ENCODE measurements at places on chromosomes 13 and 19.
A peak's percentile ranks its signal among the peaks of the same experiment; 100 is the strongest.

DNA sequence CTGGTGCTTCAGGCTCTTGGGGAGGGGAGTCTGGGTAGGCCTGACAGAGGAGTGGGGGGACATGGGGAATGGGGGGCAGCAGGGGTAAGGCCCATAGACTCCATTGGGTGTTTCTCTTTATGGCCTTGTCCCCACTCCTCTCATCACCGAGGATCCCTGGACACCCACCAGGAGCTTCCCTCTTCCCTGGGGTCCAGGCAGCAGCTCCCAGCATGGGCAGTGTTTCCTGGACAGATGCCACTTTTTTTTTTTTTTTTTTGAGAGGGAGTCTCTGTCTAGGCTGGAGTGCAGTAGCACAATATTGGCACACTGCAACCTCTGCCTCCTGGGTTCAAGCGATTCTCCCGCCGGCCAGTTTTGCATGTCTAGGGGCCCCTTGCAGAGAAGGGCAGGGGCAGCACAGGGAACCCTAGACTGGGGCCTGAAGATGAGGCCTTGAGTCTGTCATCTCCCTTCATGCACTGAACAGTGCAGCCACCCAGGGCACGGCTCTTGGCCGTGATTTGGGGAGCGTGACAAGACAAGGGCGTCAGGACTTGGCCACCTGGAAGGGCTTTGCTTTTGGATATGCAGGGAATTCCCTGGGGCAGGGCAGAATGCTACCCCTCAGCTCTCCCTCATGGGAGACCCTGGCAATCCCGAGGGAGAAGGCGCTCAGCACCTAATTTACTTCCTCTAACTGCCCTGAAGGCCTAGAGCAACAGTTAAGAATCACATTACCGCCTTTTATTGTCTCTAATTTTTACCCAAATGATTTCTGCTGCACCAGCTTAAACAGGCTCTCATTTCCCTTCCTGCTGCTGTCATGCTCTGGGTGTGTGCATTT is 213.9 kb upstream of the ZNF536 start:
- no peak for DNase-seq

DNA sequence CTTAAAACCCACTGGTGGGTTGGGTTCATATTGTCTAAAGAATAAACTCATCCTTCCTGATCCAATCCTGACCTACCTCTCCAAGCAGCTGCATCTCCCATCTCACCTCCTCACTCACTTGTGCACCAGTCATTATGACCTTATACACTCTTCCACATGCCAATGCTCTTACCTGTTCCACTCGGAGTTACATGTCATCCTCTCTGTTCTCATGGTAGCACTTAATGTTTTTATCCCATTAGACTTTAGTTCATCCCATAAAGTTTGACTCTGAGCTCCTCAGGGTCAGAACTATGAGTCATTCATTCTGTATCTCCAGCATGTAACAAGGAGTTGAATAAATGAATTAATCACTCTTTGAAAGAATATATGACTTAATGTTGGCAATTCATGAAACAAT is 330.2 kb downstream of the KLF12 start:
- DNase-seq = no peak

GRCh38 chr19:42028304-42029216 is 34.5 kb upstream of the ATP1A3 start:
- DNase-seq = no peak

GRCh38 chr19:36398571-36398970 is 19.6 kb upstream of the ZFP14 start:
- no peak for DNase-seq

- DNase-seq = no peak
These were observed at the start of gene SLC27A5 for GRCh38 chr19:58511353-58512208. Gene SLC27A5, minus strand, starts transcription at chr19:58511992. Its CDS starts 37 bp downstream, at chr19:58511955.

GRCh38 chr13:30787738-30788525 is 52.6 kb downstream of the ALOX5AP start:
- no peak for DNase-seq

DNA sequence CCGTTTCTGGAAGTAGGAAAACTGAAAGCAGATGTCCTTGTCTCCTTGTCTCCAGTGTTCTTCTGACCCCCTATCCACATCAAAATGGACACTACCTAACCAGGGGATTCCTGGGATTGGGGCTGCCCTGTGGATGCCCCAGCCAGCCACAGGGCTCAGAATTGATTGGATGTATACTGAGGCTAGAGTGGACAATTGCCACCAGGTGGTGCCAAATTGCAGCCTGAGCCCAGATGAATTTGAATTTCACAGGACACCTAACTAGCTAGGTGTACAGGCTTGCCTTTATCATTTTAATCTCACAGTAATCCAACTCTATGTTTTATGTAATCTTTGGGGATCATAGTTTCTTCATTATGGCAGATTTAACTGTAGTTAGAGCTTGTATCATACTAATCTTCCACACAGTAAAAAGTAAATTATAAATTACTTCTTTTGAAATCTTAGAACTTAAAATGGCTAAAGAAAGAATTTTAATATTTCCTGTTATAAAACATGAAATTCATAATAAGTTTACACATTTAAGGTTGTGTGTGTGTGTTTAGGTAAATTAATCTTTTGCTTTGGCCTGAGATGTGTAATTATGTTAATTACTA is 58.0 kb downstream of the PIBF1 start:
- peak; percentile 50 for DNase-seq

- peak; percentile 76 for DNase-seq
These were observed 4.1 kb upstream of the UBAC2 start for GRCh38 chr13:99196466-99197116.

DNA sequence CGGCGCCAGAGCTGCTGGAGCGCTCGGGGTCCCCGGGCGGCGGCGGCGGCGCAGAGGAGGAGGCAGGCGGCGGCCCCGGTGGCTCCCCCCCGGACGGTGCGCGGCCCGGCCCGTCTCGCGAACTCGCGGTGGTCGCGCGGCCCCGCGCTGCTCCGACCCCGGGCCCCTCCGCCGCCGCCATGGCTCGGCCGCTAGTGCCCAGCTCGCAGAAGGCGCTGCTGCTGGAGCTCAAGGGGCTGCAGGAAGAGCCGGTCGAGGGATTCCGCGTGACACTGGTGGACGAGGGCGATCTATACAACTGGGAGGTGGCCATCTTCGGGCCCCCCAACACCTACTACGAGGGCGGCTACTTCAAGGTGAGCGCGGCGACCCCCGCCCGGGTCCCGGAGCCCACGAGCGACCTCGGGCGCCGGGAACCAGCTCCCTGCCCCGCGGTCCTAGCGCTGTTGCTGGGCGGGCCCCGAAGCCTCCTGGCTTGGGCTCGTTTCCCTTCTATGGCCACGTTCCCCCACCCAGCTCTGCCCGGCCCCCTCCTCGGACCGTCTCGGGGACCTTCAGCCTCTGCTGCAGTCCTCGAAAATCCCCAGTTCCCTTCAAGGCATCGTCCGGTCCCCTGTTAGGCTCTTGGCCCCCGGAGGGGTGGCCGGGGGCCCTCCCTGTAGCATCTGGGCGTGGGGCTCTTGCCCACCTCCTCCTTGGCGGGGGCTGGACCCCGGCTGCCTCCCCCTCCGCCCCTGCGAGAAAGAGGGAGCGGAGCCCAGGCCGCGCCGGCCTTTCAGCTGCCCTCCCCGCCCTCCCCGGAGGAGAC is at the start of gene CDC34:
TSS of gene CDC34 (plus strand) at position 8 of the 808 bp plus-strand sequence. CDS start at position 180, 172 bp downstream.
- DNase-seq = no peak

- peak; percentile 60 for DNase-seq
These were observed 2.8 kb downstream of the ZFP36 start for GRCh38 chr19:39409208-39410016.

DNA sequence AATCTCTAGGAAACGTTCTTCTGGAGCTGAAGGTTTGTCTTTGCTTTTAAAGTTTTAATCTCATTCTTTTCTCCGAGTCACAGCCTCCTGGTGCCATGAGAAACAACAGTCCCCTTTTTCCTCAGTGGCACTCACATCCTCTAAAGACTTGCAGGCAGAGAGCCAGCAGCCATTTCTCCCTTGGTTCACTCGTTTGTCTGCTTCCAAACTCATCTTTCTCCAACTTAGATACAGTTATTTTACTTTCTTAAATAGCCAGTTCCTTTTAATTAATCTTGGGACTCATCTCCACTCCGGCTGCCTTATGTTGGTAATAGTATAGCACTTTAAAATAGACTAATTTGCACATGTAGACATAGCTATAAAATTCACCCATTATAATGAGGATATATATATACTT is 555.2 kb downstream of the FGF9 start:
- no peak for DNase-seq

DNA sequence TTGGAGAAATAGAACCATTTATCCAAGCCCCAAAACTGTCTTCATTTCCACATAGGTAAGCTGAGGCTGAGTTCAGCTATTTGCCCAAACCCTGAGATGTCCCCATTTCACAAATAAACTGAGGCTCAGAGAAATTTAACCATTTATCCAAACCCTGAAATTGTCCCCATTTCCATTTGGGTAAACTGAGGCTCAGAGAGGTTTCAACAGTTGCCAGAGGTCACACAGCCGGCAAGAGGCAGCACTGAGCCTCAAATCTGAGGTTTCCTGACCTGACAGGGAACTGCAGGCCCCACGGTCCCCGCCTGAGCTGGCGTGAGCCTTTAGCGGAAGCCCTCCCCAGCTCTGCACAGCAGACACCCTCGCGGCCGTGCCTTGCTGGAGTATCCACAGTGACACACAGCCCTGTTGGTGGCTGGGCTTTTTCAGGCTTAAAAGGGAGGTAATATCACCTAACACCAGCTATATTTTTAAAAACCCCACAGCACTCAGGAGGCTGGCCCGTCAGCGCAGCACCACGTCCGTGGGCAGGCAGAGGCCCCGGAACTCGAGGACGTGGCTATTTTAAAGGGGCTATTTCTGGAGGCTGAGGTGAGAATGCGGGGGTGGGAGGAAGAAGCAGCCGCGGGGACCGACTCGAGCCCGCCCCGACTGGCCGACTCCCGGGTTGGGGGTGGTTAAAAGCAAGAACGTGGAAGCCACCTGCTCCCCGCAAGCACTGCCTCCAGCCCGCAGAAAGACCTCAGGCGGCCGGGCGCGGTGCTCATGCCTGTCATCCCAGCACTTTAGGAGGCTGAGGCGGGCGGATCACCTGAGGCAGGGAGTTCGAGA is 18.5 kb downstream of the PTPRS start:
- DNase-seq = no peak
